ENCODE measurements at places on chromosomes 1 and 21.

DNA sequence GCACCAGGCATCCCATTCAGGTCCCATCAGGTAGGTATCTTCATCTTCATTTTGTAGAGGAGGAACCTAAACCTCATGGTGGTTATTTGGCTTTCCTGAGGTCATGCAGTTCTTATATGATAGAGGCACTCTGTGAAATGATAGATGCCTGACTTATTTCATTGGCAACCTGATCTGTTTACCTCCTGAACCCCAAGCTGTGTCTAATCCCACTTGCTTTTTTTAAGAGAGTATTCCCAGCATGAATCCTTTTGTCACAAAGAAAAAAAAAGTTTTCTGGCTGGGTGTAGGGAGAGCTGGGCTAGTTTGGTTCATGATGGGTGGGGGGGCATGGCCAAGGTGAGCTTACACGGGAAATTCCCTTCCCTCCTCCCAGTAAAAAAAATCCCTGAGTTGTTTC is 154.2 kb downstream of the TENT5C start:
- no peak for DNase-seq

DNA sequence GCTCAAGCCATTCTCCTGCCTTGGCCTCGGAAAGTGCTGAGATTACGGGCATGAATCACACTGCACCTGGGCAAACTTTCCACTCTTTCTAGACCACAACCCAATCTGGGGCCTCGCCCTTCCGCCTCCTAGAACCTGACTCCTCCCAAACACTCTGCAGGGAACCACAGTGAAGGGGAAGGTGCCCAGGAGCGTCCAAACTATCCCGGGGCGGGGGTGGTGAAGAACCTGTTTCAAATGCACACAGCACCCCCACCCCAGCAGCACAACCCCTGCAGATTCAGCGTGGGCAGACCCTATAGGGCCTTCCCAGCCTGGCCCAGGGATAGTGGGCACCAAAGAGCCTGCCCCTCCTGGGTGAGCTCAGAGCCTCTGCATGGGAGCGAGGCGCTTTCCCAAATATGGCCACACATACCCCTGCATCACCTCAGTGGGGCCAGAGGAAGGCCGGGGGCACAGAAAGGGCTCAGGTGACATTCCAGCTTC is 86.9 kb downstream of the STUM start:
- no peak for DNase-seq

- no peak for DNase-seq
Measured at GRCh38 chr1:17846341-17846740, 91.2 kb downstream of the ACTL8 start.

DNA sequence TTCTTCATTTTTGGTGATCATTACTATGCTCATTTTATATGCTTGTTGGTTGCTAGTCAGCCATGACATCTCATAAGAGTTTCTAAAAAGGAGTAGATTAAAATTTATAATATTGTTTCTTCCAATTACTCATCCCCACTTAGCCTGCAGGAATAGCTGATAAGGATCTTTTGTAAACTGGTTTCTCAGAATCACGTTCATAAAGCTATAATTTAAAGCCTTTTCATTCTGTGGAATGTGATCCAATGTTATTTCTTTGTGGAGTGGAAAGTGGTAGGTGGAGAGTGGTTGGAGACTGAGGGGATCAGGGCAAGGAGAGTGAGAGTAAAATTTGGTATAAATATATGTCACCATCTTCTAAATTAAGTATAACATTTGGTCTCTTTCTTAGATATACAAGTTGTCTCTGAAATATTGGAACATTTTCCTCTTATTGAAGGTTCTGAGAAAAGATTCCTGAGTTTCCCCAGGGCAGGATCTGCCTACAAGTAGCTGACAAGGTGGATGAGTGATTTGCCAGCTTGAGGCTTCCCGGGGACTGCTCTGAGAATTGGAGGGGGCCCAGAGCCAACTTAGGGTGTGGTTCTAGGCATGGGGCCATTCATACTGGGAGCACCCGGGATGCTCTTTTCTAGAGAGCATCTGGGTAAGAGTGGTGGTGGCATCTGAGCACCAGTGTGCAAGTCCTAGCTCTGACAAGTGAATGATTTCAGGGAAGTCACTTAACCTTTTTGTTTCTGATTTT is 116.4 kb downstream of the TBX19 start:
- DNase-seq = no peak

DNA sequence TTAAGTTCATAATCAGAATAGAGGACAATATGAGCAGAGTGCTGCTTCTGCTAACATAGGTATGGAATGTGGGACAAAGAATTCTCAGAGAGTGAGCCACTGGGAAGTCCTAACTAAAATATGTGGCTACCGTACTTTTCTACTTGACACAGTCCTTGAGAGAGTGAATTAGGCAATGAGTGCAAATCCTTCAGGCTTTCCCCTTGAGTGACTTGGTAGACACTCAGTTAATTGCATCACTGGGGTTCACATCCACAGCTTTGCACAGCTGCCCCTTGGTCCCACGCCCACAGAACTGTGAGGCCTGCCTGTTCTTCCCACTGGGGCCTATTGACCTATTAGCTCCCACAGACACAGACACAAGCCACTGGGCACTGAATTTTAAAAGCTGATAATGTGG is 40.5 kb upstream of the PAXBP1 start:
- DNase-seq = no peak

DNA sequence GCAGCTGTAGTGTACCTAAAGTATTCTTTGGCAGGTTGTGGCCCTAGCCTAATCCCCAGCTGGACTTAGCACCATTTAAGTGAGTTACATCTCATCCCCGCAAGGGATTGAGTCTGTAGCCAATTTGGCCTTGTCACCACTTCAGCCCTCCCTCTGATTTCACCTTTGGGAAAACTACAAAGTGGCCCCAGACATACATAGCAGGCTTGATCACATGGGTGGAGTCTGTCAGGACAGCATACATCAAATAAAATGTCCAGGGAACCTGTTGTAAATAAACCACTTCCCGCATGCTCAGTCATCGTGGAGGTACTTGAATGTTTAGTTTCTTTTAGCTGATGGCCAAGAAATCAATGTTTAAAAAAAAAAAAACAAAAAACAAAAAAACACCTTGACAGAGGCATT is 142.5 kb downstream of the DHRS3 start:
- no peak for DNase-seq

DNA sequence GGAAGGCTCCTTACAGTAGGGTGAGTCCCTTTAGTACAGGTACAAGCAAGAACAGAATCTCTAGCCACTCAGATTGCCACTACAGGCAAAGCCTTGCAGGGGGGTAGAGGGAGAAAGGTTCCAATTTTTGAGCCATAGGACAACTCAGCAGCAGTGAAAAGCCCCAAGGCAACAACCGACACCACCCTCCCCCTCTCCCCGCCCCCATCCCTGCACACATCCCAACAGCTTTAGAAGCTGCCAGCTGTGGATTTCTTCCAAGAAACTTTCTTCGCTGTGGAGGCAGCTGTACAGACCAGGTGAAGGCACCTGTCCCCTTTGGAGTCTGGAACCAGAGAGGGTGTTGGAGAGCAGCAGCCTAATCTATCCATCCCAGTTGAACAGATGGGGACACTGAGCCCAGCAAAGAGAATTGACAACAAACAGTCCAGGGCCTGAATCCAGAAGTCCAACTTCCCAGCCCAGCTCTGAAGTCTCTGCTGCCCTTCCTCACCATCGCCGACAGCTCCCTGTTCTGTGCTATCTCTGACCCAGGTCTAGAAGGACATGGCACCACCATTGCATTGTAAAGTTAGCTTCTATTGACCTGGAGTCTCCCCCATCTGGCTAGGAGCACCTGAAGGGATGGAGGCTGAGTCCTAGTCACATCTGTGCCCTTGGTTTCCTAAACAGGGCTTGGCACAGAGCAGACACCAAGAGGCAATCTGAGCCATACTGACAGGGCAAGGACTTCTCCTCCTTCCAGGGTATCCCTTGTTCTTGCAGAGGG is 2.2 kb downstream of the TENT5B start:
- no peak for DNase-seq
